Activated T-helper 9 cell treated with anti-CD3 and anti-CD28 coated beads, Interleukin-2, amount 50 U/mL, for 16 hours (primary cell): ENCODE measurements at places on chromosomes 2 and 18.

DNA sequence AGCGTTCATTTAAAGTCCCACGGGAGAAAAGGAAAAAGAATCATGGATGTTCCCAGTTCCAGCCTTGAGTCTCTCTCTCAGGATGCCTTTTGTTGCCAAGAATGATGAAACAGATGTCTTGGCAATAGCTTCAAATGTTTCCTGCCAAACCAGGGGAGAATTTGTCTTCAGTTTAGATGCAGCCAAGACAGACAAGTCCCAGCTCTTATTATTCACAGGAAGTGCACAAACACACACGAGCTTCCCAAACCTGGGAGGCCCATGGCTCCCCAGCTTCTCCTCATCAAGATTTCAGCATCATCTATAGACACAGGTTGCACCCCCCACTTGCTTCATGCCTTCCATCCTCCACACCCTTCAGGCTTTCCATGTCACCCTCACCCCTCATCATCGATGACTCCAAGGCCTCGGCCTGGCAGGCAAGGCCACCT is 45.9 kb downstream of the HS1BP3 start:
- DNase-seq, result no peak

DNA sequence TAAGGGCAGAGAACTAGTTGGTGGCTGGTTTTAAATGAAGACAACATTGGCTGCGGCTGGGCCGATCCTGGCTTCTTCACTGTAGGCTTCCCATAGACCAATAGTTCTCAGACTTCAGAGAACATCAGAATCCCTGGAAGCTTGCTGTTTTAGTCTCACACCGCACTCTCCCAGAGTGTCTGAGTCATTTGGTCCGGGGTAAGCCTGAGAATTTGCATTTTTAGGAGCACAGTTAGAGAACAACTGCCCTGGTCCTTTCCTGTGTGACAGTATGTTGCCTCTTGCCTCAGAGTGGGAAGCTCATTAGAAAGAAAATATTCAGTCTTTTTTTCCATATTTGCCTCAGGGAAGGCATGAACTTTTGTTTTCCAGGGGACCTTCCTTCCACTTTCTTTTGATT is 137.1 kb upstream of the GAREM1 start:
- DNase-seq, result no peak

DNA sequence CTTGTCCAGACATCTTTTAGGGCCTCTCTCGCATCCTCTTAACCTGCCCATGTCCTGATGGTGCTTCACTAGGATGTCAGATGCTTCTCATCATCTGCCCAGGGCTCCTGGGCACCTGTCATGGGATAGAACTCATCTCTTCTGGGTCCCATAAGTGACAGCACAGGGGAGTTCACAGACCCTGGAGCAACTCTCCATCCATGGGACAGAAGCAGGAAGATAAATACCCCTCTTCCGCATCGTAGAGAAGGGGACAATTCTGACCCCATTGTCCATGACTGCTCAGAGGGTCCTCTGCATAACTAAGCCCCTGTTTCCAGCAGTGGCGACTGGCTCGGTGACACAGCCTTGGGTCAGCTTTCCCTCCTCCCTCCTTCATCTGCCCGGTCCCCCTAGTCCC is 82.3 kb downstream of the TWIST2 start:
- DNase-seq, result no peak

DNA sequence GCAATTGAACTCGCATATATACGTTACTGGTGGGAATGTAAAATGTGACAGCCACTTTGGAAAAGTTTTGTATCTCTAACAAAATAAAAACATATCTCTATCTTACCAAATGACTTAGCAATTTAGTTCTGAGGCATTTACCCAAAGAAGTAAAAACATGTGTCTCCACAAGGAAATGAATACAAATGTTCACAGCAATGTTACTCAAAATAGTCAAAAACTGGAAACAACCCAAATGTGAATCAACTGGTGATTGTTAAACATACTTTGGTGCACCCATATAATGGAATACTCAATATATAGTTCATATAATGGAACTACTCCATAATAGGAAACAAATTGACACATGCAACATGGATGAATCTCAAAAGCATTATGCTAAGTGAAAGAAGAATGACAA is 70.4 kb upstream of the DNER start:
- DNase-seq, result no peak

GRCh38 chr2:180892091-180892490 is 88.3 kb upstream of the UBE2E3 start:
- no peak for DNase-seq

DNA sequence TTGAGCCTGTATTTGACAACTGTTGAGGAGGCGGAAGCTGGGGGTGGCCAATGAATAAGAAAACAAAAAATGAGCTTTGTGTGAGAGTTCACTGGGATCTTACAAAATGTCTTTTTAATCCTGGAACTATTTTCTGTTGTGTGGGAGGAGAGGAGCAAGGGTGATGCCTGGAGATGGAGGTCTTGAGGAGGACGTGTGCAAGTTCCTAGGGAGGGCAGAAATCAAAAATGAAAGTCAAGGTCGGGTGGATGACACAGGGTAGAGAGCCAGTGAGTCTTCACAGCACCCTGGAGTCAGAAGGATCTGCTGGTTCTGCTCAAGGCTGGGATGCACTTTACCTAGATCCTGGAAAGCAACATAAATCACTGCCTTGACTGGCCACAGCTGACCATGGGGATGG is 180.3 kb upstream of the PKDCC start:
- DNase-seq, result no peak

DNA sequence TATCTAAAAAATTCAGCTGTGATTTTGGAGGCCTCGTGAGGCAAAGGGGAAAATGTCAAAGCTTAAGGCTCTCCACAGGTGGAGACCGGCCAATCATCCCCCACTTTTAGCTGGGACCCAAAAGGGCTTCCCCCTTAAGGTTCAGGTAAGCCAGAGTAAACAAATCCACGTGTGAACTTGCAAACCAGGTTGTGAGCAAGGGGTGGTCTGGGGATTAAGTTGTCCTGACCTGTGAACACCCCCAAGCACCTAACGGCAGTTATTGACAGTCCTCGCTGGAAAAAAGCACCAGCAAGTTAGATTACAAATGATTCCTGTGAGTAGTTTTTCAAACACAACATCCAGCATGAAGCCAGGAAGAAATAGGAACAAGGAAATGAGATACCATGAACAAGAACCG is 42.9 kb downstream of the MYO7B start:
- no peak for DNase-seq

DNA sequence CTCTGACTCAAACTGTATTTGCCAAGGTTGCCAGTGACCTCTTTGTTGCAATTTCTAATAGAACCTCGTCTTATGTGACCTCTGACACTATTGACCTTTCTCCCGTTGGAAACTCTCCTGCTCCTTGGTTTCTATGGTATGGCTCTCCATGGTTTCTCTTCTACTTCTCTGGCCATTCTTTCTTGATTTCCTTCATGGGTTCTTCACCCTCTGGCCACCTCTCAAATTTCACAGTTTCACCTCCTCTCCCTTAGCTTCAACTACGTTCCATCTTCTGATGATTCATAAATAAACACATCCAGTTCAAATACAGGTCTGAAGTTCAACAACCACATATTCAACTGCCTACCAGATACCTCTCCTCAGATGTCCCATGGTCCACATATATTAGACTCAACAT is 109.5 kb downstream of the CACNB4 start:
- no peak for DNase-seq

- DNase-seq, result peak; percentile 43
Observed at GRCh38 chr2:222690564-222691200, 19.2 kb downstream of the MOGAT1 start.

GRCh38 chr2:181441670-181442069 is 15.5 kb upstream of the ITGA4 start:
- DNase-seq, result no peak

- DNase-seq, result no peak
Observed at GRCh38 chr2:88077080-88077479, 9.5 kb downstream of the SMYD1 start.

DNA sequence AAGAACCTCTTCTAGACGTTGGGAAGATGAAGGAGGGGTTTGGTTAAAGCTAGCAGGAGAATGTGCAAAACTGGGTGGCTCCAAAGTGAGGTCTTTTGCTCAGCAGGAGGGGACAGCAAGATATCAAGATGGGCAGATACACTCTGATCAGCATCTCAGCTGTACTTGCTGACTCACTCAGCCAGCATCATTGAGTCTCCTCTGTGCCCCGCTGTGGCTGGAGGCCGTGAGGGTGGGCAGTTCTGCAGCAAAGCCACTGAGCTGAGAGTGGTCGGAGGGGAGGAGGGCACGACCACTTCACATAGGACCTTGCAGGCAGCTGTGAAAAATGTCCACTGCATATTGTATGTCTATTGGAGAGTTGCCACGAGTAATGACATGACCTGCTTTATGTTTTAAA is 152.0 kb downstream of the CAPN13 start:
- DNase-seq, result no peak
